Activated CD8-positive, alpha-beta memory T cell treated with anti-CD3 and anti-CD28 coated beads, Interleukin-2, amount 50 U/mL, for 4 hours (primary cell): ENCODE measurements at places on chromosomes 2 and 18.

GRCh38 chr2:36359067-36359466, 3.5 kb downstream of the CRIM1 start:
- DNase-seq = no peak

GRCh38 chr18:56517196-56517595, 121.2 kb downstream of the TXNL1 start:
- no peak for DNase-seq

DNA sequence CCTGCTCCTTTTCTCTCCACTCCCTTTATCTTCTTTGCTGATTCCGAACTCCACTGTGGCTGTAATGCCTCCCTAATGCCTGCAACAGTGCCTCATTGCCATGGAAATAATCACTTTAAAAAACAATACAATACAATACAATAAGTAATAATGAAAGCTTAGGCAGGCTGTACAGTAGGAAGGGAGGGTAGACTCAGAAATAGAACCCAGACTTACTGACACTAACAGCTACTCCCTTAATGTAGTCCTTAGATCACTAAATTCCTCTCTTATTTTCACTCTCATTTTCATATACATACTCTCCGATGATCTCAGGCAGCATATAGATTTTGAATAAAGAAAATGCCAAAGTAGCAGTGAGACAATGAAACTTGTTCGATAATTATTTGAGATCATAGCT, 70.2 kb downstream of the DLGAP1 start:
- no peak for DNase-seq

GRCh38 chr2:169336695-169337094, 25.6 kb downstream of the LRP2 start:
- no peak for DNase-seq

- DNase-seq = no peak
Measured at GRCh38 chr2:158493458-158493857, 36.7 kb downstream of the PKP4 start.
